SHP77 (cell line): ENCODE measurements at places on chromosomes 16 and 17.

GRCh38 chr16:88815227-88815626, 3.5 kb upstream of the APRT start:
- no peak for DNase-seq

GRCh38 chr17:79154446-79154845, 79.8 kb downstream of the ENGASE start:
- DNase-seq: no peak

DNA sequence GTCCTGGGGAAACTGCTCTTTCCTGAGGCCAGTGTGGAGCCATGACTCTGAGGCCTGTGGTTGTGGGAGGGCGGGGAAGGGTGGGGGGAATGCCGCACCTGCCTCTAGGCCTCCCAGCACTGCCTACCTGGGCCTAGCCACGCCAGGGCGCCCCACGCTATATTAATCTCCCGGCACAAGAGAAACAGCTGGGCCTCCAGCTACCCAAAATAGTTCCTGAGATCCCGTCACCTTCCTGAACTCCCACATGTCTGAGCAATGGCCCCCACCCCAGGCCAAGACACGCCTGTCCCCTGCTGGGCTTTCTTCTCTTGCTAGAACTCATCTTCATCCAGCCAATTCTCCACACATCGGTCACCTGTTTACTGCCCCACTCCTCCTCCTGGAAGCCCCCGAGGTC, 13.0 kb upstream of the MTSS2 start:
- DNase-seq: no peak

DNA sequence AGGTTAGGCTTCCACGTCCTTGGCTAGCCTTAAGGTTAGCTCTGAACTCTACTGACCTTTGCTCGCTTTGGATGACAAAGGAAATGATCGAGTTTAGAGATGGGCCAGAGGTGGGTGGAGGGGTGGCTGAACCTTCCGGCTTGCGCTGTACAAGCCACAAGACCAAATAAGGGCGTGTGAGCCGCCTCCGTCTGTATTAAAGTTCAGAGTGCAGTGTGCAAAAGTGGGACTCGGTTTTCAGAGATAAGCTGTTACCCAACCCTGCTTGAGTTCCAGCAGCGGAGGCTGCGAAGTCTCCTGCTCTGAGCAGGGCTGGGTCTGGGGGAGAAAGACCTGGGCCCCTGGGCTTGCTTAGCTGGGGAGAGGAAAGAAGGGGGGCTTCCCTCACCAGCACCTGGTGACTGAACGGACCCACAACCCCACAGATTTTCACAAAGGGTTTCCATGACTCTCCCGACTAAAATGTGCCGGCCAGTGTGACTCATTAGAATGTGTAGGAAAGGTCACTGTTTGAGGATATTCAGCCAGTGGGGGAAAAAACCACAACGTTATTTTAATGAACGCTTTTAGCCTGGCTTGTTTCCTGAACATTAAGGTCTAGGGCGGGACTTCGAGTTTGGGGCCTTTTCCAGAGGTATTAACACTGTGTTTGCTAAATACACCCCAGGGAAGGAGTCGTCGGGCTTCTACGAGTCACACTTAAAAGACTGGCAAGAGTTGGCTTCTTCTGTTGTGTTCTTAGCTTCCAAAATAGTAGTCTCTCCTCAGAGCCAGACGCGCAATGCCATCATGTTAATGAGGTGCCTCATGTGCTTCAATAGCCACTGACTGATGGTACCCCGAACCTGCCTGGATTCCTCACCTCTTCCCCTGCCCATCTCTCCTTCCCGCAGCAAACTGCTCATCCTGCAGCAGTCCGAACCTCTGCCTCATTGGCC, 67.0 kb downstream of the CENPV start:
- peak; percentile 56 for DNase-seq

GRCh38 chr17:48622857-48623256, 3.3 kb downstream of the HOXB9 start:
- DNase-seq: no peak

GRCh38 chr17:2240541-2240940, 63.0 kb downstream of the SMG6 start:
- no peak for DNase-seq

DNA sequence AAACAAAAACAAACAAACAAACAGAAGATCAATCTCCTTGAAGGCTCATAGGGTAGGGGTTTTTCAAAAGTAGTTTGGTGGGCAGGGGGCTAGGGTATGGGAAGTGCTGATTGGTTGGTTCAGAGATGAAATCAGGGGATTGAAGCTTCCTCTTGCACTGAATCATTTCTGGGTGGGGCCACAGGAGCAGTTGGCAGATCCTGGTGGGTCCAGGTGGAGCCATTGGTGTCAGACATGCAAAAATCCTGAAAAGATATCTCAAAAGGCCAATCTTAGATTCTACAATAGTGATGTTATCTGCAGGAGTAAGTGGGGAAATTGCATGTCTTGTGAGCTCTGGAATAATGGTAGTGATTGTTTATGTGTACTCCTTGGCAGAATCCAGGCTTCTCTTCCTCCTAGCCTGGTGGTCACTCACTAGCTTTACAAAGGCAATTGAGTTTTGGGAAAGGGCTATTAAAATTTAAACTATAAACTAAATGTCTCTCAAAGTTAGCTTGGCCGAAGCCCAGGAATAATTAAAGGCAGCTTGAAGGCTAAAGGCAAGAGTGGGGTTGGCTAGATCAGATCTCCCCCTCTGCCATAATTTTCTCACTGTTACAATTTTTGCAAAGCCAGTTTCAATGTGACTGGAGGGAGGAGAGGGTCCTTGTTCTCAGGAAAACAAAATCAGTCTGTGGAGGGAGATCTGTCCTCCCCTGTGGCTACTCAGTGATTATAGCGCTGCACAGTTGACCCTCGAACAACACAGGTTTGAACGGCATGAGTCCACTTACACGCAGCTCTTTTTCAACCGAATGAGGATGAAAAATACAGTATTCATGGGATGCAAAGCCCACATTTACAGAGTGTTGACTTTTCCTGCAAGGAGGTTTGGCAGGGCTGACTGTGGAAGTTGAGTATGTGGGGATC, 45.2 kb downstream of the RNF112 start:
- DNase-seq: no peak

DNA sequence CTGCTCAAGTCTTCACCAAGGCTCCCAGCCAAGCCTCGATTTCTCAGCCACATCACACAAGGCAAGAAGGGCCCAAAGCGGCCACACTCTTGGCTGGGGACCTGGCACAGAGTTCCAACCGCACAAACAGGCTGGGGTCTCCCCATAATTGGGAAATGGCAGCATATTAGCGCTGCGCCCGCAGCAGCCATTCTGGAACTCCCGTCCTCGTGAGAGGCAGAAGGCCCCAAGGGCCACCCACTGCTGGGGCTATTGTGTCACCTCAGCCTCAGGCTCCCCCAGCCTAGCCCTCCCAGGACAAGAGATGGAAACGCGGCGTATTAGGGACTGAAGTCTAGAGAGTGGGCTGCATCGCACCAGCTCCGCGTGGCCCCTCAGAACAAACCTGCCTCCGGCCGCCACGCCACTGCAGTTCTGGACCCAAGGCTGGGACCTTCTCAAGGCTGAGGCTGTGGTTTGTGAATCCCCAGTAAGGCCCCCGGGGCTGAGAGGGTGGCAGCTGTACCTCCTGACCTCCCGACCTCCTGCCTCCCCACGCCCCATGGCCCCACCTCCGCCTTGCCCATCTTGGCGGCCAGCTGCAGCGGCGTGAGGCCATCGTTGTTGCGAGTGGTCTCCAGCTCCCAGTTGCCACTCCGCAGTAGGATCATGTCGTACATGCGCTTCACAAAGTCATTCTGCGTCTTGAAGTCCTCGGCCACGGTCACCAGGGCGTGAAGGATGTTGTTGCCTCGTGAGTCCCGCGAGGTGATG, 25.3 kb downstream of the TRPV3 start:
- no peak for DNase-seq

GRCh38 chr17:33695431-33695830, 402.3 kb upstream of the ASIC2 start:
- no peak for DNase-seq

GRCh38 chr17:74754832-74755231, 6.4 kb downstream of the NHERF1 start:
- DNase-seq: no peak

- DNase-seq: no peak
These were observed 11.3 kb downstream of the NAT9 start for GRCh38 chr17:74764751-74765286.

DNA sequence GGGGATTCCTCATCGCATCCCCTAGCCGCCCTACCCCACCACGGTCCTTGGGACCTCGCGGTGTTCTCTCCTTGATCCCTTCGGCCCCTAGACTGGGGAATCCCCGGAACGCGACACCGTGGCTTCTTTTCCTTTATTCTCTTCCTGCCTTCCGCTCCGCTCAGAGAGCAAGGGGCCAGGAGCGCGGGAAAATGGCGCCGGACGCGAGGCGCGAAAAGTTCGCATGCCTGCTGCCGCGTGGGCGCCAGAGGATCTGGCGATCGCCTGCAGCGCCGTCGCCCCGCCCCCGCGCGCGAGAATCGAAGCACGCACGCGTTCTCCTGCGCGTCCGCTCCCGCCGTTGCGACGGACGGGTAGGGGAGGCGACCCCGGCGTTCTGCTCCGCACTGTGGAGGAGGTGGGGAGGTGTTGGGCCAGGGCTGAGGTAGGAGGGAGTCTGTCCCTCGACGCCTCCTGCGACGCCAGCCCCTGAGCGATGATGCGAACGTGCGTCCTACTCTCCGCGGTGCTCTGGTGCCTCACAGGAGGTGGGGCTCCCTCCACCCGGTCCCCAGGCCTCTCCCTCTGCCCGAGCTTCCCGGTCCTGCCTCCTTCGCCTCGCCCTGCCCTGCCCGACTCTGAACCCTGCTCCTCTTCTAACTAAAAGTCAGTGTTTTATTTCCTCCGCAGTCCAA, at the start of gene ZPBP2:
Gene ZPBP2 (plus strand): TSS at position 323 of the 674 bp plus-strand sequence. CDS start 153 bp downstream, at position 476.
- no peak for DNase-seq

- no peak for DNase-seq
These were observed 1.8 kb upstream of the NSMCE1 start for GRCh38 chr16:27270349-27270748.

GRCh38 chr16:10312784-10313724, 72.8 kb upstream of the ATF7IP2 start:
- no peak for DNase-seq

DNA sequence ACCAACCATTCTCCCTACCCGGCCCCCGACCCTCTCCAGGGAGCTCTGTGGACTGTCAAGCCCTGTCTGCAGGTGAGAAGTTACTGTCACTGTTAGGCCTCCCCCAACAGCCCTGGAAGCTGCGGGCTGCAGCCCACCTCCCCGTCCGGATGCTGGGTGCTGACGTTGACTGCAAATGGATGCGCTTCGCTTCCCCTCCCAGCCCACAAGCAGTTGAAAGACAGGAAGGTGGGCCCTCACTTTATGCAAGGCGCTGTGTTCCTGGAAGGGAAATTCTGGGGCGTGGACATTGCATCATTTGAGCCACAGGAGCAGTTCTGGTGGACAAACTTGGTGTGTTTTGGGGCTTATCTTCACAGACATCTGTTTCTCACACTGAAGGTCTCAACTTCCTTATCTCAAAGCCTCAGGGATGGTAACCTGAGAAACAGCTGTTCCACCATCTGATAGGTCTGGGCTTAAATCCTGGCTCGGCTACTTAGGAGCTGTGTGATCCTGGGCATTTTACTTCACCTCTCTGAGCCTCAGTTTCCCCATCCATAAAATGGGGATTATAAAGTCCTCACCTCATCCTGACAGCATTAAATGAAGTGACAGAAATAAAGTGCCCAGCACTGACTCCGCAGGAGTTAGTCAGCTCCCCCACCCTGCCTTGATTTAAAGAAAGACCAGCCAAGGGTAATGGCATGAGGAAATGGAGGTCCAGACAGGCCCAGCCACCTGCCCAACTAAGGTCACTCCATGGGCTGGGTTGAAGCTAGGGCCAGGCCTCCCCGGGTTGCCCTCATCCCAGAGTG, 4.6 kb upstream of the DRC7 start:
- DNase-seq: no peak

DNA sequence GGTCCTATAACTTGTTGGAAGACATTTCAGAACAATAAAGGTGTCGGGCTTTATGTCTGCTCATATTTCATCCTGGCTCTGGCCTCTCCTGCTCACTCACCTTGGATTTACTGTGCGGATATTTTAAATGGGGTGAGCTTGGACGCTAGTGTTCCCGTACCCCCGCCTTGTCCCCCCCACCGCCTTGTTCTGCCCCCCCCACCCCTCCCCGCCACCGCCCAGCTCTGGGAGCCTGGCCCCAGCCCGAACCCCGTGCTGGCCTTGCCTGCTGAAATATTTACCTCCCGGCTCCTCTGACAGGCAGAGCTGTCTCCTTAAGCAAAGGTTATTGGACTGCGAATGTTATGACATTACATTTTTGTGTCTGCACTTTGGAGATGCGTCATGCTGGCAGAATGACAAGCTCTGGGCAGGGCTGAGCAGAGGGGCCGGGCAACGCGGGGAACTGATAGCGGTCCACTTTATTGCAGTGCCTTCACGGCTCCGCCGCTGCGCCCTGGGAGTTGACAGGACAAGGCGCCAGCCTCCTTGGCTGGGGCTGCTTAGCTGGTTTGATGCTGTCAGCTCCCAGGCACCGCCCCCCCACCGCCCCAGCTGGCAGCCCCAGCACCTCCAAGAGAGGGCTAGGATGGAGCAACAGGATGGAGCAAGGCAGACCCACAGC, 222.5 kb upstream of the GSE1 start:
- peak; percentile 69 for DNase-seq

- DNase-seq: no peak
These were observed 26.1 kb downstream of the TNS4 start for GRCh38 chr17:40475234-40475908.

GRCh38 chr17:7332111-7332510, 3.0 kb upstream of the NEURL4 start:
- DNase-seq: no peak

GRCh38 chr16:53084746-53085334, 30.0 kb downstream of the CHD9 start:
- no peak for DNase-seq

- DNase-seq: no peak
These were observed 6.0 kb downstream of the LYRM1 start for GRCh38 chr16:20906341-20907255.

DNA sequence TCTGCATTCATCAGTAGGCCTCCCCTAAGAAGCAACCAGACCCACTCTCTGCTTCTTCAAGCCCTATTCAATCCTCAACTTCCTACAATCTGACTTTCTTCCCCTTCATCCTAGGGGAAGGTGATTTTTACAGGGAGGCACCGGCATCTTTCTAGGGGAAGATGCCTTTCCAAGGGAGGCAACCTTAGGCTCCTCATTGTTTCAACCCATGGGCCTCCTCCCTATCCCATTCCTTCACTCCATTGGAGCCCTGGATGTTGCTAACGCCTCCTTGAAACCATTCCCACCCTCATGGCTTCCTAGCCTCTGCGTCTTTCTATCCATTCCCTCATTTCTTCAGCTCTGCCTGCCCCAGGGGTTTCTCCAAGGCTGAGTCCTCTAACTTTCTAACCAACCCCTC, 2.7 kb upstream of the CUEDC1 start:
- no peak for DNase-seq

- DNase-seq: peak; percentile 68
These were observed 219.2 kb downstream of the RBFOX3 start for GRCh38 chr17:79391376-79392233.

- DNase-seq: no peak
These were observed 167.4 kb upstream of the CACNG3 start for GRCh38 chr16:24088767-24089166.
